EL (cell line): ENCODE measurements at places on chromosomes 11 and 22.

DNA sequence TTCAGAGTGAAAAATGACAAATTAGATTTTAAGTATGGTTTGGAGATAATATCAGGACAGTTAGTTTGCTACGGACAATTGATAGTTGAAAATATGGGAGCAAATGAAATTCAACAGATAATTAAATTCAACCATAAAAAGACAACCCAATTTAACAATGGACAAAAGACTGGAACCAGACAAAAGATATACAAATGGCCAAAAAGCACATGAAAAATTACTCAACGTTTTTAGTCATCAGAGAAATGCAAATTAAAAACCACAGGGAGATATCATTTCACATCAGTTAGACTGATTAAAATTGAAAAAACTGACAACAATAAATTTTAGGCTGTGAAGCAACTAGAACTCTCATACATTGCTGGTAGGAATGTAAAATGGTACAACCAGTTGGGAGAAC is 27.2 kb downstream of the SIK2 start:
- DNase-seq: no peak

DNA sequence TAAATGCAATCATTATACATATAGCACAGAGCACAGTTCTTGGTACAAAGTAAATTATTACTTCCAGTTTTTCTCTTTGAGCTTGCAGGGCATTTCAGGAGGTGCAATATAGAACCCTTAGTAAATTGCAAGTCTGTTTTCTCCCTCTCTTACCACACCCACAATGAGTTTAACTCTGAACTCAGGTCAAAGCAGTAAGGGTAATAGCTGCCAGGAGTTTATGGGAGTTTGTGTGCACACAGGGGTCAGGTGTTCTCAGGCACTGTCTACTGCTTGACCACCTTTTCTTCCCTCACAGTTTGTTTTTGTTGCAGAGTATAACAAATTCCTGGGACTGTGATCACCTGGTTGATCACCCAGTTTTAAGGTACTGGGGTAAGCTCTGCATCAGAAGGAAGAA is 478.5 kb upstream of the TENM4 start:
- no peak for DNase-seq

DNA sequence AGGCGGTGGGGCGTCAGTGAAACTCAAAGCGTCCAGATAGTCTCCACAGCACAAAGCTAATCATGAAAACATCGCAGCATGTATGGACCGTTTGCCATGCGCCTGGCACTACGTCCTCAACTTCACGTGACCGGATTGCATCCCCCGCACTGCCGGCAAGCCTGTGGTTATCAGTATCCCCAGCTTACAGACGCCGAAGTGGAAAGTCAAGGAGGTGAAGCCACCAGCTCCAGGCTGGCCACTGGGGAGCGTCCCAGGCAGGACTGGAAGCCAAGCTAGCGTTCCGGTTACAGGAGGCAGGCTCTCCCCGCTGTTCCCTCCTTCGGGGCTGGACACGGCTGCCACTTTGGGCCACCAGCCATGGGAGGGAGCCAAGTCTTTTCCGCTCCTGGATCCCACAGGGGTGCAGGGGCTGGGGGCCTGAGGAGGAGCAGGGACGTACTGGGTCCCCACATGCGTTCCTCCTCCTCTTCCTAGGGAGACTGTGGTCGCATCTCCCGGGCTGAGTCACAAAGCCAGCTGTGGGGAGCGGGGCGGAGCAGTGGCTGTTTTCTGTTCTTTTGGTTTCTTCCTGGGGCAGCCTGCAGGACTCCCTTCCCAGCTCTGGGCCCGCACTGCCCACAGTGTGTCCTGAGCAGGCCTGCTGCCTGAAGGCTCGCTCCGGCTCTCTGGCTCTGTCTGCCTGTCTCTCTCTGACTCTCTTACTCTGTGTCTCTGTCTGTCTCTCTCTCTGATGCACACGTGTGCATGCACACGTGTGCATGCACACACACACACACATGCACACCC is 4.3 kb upstream of the OSBPL5 start:
- DNase-seq: peak; percentile 79

DNA sequence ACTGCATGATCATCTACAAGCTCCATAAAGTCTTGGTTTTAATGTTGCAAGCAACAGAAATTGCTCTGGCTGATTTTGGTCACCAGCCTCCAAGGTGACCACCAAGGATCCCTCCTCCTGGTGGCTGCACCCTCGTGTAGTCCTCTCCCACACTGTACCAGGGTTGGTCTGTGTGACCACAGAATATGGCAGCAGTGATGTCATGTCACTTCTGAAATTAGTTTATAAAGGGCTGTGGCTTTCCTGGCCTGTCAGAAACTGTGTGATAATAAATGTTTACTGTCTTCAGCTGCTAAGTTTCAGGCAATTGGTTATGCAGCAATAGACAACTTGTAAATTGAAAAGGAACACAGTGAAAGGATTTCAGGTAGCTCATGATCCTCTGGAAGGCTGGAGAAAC is 5.3 kb upstream of the PRDM11 start:
- no peak for DNase-seq

DNA sequence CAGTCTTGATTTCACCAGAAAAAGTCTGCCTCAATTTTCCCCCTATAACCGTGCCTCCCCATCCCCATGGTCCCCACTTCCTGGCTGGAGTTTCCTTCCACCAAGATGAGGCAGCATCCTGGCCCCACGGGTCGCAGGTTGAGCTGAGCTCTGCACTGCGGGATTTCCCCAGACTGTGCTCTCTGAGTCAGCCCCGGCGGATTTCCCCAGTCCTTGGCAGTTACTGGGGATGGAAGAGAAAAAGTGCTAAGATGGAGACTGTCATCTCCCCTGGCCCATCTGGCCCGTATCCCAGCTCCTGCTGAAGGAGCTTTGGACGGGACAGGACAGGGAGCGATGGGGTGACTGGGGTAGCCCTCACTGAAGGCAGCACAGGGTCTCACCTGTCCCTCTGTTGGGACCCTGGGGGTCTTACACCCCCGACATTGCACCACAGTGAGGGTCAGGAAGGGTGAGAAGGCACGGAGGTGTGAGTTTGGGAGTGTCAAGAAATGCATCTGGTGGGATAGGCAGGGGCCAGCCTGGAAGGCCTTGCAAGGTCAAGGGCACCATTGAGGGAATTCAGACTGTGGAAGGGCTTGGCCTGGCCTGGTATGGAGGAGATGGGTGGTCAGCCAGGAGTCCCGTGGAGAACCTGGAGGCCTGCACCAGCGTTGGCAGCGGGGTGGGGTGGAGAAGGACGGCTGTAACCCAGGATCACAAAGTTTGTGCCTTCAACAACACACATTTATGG is 36.5 kb downstream of the NADSYN1 start:
- DNase-seq: peak; percentile 65

DNA sequence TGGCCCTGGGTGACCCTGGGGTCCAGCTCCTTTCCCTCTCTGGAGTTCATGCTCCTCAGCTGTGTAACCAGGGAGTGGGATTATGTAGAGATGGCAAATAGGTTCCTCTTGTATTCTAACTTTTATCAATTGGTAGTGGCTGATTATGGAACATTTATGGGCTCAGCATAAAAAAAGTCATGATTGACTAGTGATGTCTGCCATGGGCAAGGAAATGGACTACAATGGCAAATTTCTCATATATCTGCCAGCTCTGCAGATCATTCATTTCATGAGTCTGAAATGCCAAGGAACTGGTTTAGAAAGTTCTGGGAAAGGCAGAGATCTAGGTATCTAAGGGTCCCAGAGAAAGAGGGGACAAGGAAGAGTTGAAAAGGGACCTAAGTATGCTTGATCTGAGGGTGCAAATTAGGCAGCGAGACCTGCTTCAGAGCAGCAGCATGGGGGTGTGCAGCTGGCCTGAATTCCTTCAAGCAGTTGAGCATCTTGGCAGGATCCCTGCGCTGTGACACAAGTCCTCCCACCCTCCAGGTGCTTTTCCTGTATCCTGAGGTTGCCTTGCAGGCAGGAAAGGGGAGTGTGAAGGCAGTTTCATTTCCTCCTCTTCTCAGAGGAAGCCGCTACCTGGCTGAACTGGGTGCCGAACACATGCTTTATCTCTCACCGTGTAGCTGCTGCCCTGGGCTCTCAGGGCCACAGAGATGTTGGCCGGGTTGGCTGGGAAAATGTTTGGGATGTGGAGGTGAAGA is 10.4 kb downstream of the SLC15A3 start:
- DNase-seq: no peak

GRCh38 chr11:77196961-77197360 is 68.9 kb downstream of the MYO7A start:
- no peak for DNase-seq

GRCh38 chr11:112662554-112662953 is 298.7 kb upstream of the NCAM1 start:
- no peak for DNase-seq

DNA sequence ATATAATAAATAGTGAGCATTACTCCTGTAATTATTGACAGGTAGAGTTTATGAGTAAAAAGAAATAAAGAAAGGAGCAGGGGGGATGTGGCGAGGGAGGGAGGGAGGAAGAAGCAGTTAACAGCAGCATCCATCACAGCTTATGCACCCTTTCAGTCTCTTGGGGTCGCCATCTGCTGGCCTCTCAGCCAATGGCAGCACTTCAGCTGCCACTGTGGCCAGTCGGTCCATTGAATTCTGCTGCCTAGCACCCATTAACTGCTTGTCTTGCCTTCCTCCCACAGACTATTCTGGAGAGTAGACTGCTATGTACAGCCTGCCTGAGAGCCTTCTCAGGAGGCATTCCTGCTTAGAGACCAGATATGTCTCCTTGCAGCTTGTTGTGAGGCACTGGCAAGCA is 388.3 kb downstream of the TENM4 start:
- peak; percentile 6 for DNase-seq

GRCh38 chr11:36212564-36213392 is 76.4 kb downstream of the COMMD9 start:
- DNase-seq: no peak

- DNase-seq: no peak
Measured at GRCh38 chr11:16215352-16215751, 141.0 kb downstream of the SOX6 start.

DNA sequence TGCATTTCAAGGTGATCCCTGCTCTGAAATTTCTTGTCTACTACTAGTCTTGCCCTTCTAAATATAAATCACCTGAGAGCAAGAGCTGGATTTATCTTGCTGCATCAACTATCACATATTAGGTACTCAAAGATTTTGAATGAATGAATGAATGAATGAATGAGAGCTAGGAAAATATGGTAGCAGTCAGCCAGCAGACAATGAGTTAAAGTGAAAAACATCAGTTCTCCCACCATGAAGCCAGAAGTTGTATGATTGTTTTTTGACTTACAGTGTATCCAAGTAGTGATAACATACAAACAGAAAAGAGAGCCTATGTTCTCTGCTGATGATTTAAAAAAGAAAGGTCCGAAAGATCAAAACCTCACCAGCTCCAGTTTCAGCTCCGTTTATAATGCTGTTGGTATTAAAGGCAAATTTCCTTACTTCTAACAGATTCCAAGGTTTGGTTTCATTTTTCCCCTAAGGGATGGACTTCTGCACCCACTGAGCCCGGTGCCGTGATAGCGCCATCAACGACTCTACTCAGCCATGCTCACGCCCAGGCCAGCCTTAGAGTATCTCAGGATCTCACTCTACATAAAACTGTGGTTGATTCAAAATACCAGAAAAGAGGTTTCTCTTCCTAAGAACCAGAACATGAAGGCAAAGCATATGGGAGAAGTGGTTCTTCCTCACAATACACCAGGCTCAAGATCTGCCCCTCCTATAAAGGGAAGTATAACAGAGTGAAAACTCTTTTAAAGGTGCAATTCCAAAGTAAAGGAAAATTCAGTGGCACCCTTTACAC is 92.0 kb downstream of the SGSM3 start:
- no peak for DNase-seq

DNA sequence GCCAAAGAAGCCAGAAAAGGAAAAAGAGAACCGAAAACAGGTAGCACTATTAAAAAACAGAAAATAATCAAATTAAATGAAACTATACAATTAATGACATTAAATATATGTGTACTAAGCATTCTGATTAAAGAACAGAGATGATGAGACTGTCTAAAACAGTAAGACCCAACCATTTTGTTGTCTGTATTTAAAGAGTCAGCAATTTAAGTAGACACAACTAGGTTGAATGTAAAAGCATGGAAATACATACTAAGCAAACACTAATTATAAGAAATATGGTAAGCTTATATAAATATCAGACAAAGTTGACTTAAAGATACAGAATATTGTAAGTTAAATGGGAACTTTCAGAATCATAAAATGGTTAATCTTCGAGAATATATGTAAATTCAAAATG is 774.6 kb upstream of the RAG2 start:
- no peak for DNase-seq

GRCh38 chr11:122864386-122865115 is 18.0 kb upstream of the JHY start:
- no peak for DNase-seq

GRCh38 chr11:33207408-33207985 is 46.2 kb upstream of the CSTF3 start:
- no peak for DNase-seq

- no peak for DNase-seq
Measured at GRCh38 chr22:42461511-42461910, 29.3 kb upstream of the NFAM1 start.

DNA sequence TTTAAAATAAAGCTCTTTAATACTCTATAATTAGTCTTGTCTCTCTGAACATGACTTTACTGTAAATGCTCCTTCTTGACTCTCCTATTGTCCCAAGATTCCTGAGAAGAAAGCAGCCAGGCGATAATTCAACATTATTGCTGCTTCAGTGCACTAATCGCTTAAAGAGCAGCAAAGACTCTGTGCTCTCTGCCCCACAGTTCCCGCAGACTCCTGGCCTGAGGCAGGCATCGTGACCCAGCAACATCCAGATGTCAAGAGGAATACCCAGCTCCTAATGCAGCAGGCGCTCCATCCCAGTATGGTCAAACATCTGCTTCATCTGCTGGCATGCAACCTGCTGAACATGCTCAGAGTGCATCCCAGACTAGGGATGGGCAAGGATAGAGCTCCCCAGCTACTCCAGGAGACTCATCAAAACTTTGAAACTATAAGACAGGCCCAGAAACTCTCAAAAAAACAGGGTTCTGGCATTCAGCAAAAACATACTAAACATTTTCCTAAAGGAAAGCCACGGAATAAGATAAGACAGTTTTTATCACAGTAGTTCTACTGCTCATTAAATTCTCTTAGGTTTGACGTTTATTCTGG is 270.0 kb downstream of the SOX6 start:
- DNase-seq: no peak

DNA sequence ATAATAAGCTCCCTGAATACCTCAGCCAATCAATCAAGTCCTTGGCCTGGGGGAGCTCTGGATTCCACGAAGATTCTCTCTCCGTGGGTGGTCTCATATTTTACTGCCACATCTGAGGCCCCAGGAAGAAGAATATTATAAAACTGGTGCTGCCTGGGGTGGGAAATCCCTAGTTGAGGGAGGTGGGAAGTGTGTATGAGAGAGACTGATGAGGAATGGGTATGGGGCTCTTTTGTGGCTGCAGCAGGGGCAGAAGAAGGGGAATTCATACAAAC is 71.5 kb downstream of the SYN3 start:
- DNase-seq: no peak
